Occipital lobe (tissue), 3 donors: ENCODE measurements at places on chromosomes 1 and 21.

GRCh38 chr1:96313216-96313615 is 408.4 kb upstream of the PTBP2 start:
- no peak for DNase-seq

- no peak for DNase-seq
These were observed 96.6 kb upstream of the VANGL1 start for GRCh38 chr1:115545096-115545720.

DNA sequence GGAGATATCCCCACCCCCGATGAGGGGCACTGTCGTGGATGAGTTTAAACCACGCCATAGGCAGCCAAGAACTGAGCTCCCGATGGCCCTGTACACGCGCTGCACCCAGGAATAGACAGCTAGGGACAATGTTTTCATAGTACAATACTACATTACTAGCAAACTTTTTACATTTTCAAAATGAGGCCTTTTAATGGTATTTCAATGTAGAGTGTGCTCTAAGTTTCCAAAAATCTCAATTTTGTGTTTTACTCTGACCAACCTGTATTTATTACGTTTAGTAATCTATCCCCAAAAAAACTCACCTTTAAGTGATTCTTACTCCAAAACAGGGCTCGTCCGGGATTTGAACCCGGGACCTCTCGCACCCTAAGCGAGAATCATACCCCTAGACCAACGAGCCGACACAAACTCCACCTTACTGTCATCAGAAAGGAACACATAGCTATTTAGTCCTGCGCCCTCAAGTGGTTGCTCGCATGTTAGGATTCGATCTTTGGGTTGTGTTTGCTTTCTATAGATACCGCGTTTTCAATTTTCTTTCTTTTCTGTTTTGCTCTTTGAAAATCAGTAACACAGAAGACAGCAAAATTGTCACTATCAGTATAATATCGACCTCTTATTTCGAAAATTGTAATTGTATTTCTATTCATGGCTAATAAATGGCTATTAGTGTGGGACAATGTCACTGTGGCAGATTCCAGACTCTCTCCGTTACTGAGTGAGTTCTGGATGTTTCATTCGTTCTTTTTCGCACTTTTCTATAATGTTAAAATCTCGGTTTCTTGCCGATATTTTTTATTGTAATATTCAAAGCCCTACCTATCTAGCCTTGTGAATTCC is 6.4 kb upstream of the MPZL1 start:
- DNase-seq, result peak; percentile 77

GRCh38 chr1:234972411-234973191 is 156.0 kb downstream of the TOMM20 start:
- no peak for DNase-seq

- DNase-seq, result no peak
These were observed 32.9 kb downstream of the CSMD2 start for GRCh38 chr1:34132161-34132420.

- no peak for DNase-seq
These were observed 1203.9 kb downstream of the AMY1C start for GRCh38 chr1:104953555-104953954.

DNA sequence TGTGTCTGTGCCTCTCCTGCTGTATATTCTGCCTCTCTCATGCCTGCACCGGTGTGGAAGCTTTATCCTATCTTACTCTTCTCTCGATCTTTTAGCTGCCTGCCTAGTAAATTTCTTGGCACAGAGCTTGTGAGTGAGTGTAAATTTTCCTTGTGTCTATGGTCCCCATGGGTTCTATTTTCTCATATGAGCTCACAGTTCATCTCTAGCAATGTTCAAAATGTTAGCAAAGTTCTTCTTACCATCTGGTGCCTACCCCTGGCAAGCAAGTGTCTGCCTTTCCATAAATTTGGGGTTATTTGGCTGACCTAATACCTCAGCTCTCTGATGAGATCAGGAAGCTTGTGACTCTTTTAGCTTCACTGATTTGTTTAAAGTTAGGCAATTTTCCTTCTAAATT is 572.1 kb upstream of the BRINP3 start:
- no peak for DNase-seq
